ENCODE measurements at places on chromosomes 2 and 18.

DNA sequence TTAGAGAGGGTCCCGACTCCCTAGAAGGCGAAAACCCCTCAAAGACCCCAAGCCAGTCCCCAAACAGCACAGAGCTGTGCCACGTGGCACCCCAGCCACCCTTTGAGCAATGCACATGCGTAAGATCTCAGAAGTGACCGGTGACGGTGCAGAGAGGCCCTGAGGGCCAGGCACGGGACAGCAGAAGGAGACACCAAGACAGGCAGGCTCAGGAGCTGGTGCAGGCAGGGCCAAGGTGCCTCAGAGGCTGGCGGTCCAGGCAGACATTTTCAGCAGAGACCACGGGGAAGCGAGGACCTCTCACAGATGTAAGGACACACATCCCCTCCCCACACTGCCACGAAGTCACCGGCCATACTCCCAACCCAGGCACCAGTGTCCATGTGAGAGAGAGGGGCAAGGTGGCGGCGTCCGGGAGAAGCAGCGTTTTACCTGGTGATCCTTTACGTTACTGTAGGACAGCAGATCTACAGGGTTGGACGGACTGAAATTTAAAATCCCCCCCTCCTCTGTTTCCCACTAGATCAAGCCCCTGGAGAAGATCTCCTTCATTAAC lies 2.0 kb upstream of the RAB17 start:
- no peak for DNase-seq

DNA sequence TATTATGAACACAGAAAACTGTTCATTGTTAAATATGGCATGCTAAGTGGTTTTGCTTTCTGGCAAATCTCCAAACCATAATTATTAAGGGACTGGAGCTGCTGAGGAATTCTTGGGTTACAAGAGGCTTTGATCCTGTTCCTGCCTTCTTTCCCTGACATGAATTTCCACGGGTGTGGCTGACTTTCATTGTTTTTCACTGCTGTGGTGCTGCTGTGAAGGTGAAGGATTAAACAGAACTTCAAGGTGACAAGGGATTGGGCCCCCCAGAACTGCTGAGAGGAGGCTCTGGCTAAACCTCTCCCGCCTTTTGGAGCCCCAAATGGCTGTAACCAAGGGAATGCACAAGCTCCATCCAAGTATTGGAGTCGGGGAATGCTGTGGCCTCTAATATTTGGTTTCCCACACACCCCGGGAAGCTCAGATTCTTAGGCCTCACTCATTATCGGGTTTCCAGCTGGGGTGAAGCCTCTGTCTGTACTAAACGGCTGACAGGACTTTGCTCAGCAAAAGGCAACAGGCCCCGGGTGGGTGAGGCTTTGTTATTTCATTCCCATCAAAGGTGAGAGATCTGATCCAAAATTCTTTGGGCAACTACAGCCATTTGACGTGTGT lies 29.0 kb upstream of the ZFP36L2 start:
- DNase-seq = no peak

DNA sequence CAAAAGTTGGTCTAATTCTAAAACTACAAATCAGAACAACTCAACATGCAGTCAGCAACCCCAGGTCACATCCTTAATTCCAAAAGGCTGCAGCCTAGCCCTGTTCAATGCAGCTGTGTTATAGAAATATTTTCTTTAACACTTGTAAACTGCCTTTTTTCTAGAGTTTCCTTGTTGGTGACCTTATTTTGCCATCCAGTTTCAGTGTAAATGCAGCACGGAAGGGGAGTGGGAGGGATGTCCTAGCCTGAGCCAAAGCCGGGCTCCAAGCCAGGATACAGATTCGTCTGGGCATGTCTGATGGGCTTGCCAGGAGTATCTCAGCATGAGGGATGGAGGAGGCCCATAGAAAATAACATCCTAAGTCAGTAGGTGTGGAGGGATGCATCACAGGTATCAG lies 17.7 kb upstream of the SP3 start:
- DNase-seq = no peak

DNA sequence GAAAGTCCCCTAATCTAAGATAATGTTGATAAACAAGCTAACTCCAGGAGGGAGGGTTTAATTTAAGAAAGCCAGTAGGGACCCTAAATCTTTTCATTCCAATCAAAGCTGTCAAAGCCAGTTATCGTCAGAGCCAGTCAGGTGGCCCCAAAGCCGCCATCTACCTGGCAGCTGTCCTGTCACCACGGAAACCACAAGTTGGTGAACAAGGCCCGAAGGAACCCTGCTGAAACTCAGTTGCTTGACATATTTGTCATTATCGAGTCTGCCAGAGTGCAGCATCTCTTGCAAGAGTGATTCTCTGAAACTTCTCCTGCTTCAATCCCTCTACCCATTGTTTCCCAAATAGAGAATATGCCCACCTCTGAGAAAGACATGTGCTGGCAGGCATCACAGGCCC lies 30.8 kb upstream of the POLE4 start:
- DNase-seq = no peak

- peak; percentile 98 for DNase-seq
These were observed 1.6 kb upstream of the PSTPIP2 start for GRCh38 chr18:46073474-46074331.

DNA sequence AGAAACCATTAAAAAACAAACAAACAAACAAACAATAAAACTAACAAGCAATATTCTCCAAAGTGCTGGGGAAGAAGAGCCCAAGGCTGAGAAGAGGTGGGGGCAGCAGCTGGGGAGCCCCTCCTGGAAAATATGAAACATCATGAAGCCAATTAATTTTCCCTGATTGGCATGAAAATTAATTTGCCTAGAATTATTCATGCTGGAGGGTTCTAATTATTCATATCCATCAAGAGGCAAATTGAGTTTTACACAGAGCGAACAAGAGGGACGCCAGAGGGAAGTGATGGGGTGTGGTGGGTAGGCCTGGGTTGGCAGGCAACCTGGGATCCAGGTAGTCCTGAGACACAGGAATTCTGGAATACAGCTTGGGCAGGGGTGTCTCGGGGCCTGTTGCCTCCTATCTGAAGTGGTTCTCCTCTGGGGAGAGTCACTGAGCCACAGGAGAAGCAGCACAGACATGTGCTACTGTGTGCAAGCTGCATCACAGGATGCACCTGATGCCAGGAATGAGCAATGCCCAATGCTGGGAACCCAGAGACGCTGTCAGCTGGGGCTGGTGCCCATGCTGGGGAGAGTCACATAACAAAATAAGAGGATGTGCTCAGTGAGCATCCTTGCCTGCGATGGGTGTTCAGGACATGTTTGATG lies 100.5 kb downstream of the TEX51 start:
- no peak for DNase-seq

GRCh38 chr2:225025917-225026571 lies 16.2 kb downstream of the DOCK10 start:
- DNase-seq = peak; percentile 72

DNA sequence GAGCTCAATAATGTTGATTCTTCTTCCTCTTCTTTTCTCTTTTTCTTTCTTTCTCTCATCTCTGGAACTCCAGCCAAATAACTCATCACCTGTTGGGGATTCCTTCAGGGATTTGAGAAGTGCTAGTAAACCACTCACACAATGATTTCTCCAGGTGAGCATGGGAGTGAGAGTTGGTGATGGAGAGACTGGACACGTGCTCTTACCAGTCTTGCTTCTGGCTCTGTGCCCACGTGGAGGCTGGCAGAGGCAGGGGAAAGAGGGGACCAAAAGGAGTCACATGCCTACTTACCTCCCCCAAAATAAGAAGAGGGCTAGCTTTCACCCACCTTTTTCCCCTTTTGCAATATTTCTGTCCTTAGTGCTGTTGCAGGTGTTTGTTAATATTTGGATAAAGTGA lies 28.6 kb upstream of the CCDC85A start:
- DNase-seq = no peak

DNA sequence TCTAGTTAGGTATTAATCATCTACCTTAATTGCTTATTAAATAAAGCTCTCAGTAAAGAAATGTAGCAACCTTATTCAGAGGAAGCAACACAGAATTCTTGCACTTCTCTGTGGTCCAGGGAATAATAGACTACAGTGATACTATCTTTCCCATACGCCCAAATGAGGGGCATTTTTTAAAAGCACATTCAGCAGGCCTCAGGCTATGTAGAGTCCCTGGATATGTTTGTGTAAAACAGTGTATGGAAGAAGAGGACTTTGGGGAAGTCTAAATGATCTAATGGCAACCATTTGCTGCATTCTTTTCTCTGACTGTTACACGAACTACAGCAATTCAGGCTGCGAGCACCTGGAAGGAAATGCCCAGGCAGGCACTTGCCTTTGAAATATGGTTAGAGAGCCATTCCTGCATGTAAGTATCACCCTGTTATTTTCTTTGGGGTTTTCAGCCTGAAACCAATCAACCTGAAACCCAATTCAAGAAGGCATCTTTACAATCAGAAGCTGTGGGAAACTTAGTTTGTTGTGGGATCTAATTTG lies 1814.7 kb upstream of the CELF4 start:
- DNase-seq = no peak

GRCh38 chr18:63155910-63156773 lies 163.4 kb downstream of the BCL2 start:
- DNase-seq = no peak

GRCh38 chr2:154813636-154814035 lies 115.1 kb downstream of the KCNJ3 start:
- DNase-seq = no peak

- peak; percentile 82 for DNase-seq
These were observed 30.9 kb upstream of the IL37 start for GRCh38 chr2:112880091-112880531.

- no peak for DNase-seq
These were observed 1.3 kb downstream of the ZNF521 start for GRCh38 chr18:25350489-25351251.

DNA sequence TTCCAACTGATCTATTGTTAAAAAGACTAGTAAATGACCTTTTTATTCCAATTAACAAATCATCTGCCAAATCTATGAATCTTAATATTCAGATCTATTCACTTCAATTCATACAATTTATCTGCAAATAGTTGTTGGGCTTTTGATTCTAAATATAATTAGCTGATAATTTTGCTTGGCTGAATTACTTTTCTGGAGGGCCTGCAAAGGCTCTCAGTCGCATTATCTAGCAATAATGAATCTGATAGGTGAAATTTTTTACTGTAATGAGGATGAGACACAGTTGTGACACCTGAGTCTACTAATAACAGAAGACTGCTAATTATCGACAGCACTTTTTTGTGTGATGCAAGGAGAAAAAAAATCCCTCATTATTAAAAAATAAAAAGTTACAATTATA lies 565.1 kb downstream of the ZEB2 start:
- no peak for DNase-seq

GRCh38 chr18:478681-479080 lies 21.8 kb downstream of the COLEC12 start:
- peak; percentile 72 for DNase-seq

DNA sequence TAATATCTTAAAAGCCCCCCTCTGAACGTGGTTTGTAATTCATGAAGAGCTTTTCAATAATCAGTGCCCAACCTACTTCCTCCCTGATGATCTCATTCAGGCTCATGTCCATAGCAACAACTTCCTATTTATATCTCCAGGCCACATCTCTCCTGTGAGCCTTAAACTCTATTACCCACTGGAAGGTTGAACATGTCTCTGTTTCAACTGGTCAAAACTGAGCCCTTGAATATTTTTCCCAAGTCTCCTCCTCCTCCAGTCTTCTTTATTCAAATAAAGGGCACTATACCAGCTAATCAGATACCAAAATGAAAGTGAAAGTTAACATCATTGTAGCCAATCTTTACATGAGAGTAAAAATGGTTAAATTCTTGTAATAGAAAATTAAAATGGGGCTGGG lies 63.7 kb upstream of the ITGA4 start:
- DNase-seq = peak; percentile 60

DNA sequence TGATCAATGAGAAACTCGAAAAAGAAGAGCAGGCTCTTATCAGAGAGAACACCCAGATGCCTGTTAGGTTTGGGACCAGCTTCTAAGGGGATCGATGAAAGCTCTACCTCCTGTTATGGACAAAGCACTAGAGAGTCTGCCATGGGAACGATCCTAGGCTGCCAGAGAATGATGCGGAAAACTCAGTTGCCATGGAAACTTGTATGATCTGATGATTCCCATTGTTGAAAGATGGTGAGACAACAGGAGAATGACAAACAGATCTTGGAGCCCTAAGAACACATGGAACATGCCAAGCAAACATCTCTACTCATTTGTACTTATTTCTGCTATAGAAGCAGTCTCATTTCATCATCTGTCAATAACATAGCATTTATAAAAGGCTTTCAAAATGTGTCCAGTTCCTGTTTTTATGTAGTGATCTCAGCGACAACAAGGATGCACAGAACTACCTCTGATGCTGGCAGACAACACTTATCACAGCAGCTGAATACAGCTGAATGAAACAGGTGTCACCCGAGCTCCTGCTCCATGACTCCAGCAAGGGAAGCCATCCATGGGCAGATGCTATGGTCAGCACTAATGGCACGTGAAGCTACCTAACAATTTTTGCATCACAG lies 59.6 kb downstream of the NCKAP5 start:
- DNase-seq = no peak

GRCh38 chr2:25324251-25324650 lies 17.5 kb downstream of the DNMT3A start:
- no peak for DNase-seq

DNA sequence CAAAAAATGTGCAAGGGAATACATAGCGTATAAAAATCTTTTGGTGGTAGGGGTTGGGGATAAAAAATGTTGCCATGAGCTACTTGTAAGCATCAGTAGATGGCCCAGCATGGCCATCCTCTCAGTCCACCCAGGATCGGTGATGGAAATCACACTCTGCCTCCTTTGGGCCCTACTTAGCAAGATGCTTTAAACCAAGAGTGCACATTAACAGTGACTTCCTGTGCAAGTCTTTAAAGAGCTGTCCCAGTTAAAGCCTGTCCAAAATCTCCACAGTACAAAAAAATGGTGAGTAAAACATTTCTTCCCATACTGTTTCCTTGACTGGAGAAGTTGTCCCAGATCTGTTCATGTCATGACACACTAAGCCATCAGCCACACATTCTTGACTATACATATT lies 18.0 kb downstream of the ANKRD44 start:
- DNase-seq = no peak

GRCh38 chr2:157835425-157835824 lies 40.7 kb downstream of the ACVR1 start:
- DNase-seq = no peak

- DNase-seq = no peak
These were observed 73.2 kb downstream of the TMEM247 start for GRCh38 chr2:46552528-46552927.

DNA sequence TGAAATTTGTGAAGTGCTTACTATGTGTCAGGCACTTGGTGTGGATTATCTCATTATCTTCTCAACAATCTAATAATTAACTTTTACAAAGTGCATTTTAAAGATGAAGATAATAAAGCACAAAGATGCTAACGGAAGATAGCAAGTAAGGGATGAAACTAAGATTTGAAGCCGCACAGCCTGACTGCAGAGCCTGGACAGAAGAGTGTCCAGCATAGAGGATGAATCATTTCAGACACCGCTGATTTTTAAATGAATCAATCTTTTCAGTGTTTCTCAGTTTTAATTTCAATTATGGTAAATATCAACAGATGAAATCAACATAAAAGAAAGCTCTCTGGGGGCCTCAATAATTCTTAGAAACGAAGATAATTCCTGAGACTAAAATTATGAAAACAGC lies 24.5 kb upstream of the STAM2 start:
- no peak for DNase-seq

Measured in inflammatory macrophage treated with lipopolysaccharide for 1 hour (primary cell).